ENCODE measurements at places on chromosomes 6 and 20. TPM values are rescaled to one million over a fixed set of nuclear protein-coding genes. Genes with fewer than 3 reads are reported as not detected.

GINS1 gene
- total RNA-seq = 6.6 TPM

PTPRK gene
- 80.8 TPM for total RNA-seq

RIN2 gene
- 72.2 TPM for total RNA-seq

DNA sequence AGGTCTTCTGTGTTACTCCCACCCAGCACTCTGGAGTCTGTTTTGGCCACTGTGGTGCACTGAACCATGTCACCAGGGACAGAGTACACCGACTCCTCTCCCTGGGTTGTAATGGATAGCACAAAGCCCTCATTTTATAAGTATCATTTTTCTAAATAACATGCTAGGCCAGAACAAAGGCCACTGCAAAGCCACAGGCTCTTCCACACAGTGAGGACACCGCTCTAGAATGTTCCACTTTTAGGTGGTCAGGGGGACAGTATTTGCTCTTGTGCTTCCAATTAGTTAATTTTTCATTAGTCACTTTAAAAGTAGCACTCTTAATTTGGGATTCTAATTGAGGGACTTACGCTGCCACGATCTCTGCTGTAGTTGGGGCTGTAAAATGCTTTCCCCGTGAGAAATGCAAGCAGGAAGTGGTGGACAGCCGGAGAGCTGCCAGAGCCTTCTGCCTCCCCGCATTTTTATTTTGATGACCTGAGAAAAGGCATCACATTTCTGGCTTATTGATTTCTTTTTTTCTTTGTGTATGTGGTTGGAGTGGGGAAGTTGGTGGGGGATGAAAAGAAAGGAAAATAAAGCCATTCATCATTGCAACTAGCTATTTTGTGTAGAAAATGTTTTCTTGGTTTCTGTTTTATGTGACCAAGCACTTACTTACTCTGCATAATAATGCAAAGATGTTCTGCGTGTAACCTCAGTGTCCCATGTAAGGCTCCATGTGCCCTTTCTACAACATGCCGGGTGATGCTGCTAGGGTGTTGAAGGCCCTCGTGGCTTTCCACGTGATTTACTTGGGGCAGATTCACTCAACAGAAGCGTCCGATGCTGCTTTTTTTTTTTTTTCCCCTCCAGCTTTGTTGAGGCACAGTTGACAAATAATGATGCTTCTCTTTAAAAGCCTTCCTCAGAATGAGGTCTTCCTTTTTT lies 195.9 kb downstream of the SASH1 start:
- H3K4me1 ChIP-seq = peaks cover 16% of the 10 kb centered on the region
- peaks cover 53% of the 10 kb centered on the region for H3K36me3 ChIP-seq
- peak overlapping the region; percentile 85 for H3K27ac ChIP-seq
- H3K4me3 ChIP-seq = no peak overlapping the region
- no peaks in the 10 kb centered on the region for H3K27me3 ChIP-seq

- no peak overlapping the region for H3K27ac ChIP-seq
- no peak overlapping the region for H3K4me3 ChIP-seq
- peak; percentile 48 for DNase-seq
- no peaks in the 10 kb centered on the region for H3K36me3 ChIP-seq
- peaks cover 42% of the 10 kb centered on the region for H3K4me1 ChIP-seq
Measured at GRCh38 chr20:17808357-17808756, 108.6 kb downstream of the BANF2 start.

DNA sequence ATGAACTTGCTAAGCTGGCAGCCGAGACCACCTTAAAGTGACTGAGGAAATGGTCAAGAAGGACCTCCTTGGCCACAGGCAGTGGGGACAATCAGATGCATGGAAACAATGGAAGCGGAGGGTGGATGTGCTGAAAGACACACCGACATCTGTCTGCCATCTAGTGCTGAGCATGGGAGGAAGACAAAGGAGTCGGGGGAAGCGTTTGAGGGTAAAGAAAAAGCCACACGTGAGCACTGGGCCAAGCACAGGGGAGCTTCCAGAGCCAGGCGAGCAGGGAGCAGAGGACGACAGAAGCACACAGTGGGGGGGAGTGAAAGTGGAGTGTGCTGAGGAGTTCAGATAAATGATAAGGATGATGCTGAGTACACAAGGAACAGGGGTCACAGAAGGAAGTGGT lies 367.8 kb downstream of the ZFAND3 start:
- no peaks in the 10 kb centered on the region for H3K27me3 ChIP-seq
- H3K4me3 ChIP-seq = no peak overlapping the region
- H3K4me1 ChIP-seq = no peaks in the 10 kb centered on the region
- no peak overlapping the region for H3K27ac ChIP-seq
- peaks cover 2% of the 10 kb centered on the region for H3K36me3 ChIP-seq

DNA sequence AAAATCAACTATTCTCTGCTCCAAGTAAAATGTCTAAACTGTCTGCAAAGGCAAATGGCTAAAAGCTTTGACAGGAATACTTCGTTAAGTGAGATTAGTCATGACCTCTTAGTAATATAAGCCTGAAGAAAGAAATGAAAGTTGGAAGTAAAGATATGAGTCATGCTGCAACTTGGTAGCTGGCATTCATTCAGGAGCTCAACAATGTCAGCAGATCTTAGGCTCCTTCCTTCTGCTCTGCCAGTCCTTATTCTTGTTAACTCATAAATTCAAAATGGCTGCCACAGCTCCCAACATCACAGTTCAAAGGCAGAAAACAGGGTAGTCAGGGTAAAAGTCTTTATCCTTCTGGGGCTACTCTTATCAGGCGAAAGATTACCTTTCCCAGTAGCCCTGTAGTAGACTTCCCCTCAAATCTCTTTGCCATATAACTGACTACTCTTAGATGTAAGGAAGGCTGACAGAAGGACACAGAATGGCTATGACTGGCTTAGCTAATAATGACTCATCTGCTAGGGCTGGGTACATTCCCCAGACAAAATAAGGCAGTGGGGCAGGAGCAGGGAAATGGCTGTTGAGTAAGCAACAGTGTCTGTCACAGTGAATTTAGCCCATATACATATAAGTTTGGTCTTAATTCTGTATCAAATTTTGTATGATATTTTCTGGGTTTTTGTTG lies 24.4 kb upstream of the C6orf62 start:
- H3K27ac ChIP-seq = peak overlapping the region; percentile 67
- peak; percentile 98 for DNase-seq
- peaks cover 3% of the 10 kb centered on the region for H3K4me1 ChIP-seq
- H3K36me3 ChIP-seq = no peaks in the 10 kb centered on the region

DNA sequence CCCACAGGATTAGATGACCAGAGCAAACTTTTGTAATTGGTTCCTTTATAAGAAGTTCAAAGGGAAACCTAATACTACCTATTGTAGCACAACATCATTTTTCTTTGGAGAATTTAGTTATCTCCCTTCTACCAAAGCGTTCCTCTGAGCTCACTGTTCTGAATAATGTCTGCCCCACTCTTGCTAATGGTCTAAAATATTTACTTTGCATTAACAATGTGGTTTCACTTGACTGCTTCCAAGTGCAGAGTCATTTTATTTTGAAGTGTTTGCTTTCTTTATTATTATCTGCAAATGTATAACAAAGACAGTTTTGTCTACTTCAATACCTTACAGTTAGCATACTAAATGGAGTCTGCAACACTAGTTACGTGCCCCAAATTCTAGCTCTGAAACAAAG lies 15.0 kb downstream of the TRAPPC3L start:
- H3K4me3 ChIP-seq = no peak overlapping the region
- no peaks in the 10 kb centered on the region for H3K27me3 ChIP-seq
- DNase-seq = peak; percentile 79
- H3K4me1 ChIP-seq = peaks cover 12% of the 10 kb centered on the region

DNA sequence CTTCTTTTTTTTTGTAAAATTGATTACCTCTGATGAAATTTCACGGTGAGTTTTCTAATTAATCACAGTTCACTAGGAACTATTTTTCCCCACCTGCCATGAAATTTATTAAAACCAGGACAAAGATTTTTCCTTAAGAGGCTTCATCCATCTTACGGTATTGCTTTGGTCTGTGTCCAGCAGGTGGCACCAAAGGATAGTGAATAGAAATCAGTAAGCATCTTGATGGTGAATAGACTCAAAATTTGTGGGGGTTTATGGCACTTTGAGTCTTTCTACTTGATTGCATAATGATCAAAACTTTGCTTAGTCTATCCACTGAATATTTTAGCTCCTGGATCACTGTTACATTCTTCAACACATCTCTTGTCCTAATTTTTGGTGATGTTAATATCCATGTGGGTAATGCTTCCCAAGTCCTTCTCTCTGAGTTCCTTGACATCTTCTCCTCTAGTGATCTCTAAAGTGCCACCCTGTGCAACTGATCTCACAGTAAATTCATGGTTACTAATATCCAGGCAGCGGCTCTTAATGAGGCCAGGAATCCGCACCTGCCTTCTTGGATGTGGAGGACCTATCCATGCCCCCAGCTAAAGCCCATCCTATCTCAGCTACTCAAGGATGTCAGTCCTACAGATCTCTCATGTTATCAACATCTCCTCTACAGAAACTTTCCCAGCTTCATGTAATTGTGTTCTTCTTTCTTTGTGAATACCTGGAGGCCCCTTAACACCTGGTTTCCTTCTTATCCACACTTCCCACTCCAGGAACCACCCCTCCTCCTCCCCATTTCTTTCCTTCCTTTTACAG lies 54.5 kb downstream of the STMND1 start:
- no peaks in the 10 kb centered on the region for H3K36me3 ChIP-seq
- H3K27ac ChIP-seq = no peak overlapping the region
- H3K4me3 ChIP-seq = no peak overlapping the region
- peak; percentile 89 for DNase-seq

DNA sequence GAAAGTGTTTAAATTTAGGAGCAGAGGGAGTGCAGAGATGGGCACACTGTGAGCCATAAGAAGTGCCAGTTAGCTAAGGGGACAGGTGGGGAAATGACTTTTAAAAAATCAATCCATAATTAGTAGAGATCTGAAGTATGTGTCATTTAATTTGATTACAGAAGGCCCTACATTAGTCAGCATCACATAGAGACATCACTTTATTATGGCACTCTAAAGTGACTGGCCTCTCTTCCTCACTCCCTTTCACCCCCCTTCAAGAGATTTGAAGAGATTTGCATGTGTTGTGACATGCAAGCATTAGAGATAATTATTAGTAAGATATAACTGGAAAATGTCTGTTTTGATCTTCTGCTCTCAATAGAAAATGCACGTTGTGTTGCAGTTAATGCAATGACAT lies 86.7 kb downstream of the SLX4IP start:
- no peak overlapping the region for H3K27ac ChIP-seq
- H3K27me3 ChIP-seq = no peaks in the 10 kb centered on the region
- H3K36me3 ChIP-seq = no peaks in the 10 kb centered on the region
- DNase-seq = no peak
- no peak overlapping the region for H3K4me3 ChIP-seq
- peaks cover 8% of the 10 kb centered on the region for H3K4me1 ChIP-seq

- peaks cover 12% of the 10 kb centered on the region for H3K27me3 ChIP-seq
- H3K4me3 ChIP-seq = no peak overlapping the region
Measured at GRCh38 chr6:157364705-157365104, 16.3 kb upstream of the ZDHHC14 start.
